ENCODE measurements at places on chromosomes 6 and 20.

GRCh38 chr6:52815167-52816092 lies 11.8 kb upstream of the GSTA1 start:
- no peak for DNase-seq

DNA sequence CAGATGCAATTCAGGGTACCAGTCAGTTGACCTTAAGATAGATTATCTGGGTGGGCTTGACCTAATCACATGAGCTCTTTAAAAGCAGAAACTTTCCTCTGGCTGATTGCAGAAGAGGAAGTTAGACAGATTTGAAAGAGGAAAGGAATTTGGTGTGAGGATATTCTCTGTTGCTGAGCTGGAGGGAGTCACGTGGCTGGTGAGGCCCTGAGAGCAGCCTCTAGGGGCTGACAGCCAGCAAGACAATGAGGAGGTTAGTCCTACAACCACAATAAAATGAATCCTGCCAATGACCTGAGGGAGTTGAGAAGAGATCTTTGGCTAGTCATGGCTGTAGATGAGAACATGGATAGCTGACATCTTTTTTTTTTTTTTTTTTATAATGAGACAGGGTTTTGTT lies 87.0 kb upstream of the B3GAT2 start:
- DNase-seq, result no peak

DNA sequence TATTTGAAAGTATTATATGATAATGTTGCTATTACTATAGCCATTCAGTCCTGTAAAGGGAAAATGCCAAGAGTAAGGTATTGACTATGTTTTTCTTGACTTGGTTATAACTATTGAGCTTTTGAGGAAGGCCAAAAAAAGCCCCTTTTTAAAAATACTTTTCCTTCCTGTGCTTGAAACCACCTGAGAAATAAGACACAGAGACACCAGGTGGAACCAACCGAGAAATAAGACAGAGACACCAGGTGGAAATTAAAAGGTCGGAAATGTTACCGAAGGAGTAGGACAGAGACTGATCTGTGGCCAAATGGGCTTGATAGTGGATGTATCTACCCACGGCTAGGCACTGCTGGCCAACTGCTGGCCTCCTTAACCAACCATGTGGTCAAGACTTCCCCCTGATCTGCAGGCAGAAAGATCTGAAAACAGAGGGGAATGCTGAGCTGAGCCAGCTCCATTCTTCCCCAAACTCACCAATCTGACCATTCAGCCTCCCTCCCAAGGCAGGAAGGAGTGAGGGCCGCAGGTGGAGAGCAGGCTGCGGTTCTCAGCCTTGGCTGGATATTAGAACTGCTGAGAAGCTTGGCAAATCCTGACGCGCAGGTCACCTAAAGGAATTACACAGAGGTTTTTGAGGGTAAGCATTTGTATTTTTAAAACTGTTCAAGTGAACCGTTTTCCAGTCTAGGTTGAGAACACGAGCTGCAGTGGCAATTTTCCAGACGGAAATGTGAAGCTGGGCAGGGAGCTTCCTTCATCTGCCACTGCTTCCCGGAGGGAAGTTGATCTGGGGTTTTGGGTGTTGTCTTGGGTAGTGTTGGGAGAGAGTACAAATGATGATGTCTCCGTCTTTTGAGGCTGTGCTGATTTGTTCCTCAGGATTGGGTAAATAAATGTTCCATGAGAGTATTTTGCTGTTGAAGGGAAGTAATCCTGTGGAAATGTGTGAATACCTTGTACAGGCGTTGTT lies 121.7 kb upstream of the EXOC2 start:
- DNase-seq, result no peak

- no peak for DNase-seq
Observed at GRCh38 chr6:138225953-138226352, 7.7 kb upstream of the PBOV1 start.

GRCh38 chr6:5478380-5478779 lies 217.1 kb downstream of the FARS2 start:
- no peak for DNase-seq

DNA sequence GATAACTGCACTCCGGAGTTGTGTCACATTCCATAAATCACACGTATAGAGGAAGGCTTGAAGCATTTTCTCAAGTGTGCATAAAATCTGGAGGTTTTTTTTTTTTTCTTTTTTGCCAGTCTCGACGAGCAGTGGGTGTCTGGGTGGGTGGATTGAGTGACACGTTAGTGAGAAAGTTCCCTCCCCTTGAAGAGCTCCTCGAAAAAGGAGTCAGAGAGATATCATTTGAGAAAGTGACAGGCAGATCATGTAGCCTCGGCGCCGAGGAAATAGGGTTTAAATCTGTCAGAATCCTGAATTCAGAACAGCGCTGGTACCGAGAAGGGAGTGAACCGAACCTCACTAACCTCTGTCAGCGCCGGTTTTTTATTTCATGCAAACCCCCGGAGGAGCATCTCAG lies 269.5 kb upstream of the ARID1B start:
- DNase-seq, result no peak

DNA sequence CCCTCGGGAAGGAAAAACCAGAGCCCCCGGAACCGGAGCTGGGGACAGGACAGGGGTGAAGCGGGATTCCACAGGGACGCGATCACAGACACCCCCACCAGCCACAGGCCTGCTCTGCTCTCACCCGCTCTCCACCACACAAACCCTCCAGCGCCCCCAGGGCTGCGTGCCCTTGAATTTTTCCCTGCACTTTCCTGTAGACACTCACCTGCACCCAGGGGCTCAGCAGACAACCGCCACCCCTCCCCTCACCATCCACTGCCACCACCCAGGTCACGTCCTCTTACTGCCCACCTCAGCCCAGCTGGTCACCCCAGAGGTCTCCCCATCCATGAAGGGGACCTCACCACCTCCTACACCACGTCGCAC lies 631 bp downstream of the ULBP2 start:
- no peak for DNase-seq

DNA sequence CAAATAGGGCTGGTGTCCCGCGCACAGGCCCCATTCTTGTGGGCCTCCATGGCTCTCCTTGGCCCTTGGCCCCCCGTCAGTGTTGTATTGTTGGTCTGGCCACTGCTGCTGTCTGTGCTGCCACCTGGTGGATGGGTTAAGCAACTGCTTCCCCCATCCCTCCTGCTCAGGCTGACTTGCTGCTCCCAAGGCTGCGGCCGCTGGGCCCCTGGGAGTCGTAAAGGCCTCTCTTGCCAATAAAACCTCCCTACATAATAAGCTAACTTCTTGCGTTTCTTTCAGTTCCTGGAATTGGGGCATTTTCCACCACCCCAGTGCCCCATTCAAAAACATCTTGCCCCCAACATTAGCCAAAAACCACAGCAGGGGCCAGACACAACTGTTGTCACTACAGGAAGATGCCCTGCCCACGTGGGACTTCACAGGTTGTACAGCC lies 27.1 kb downstream of the CD83 start:
- DNase-seq, result peak; percentile 62

DNA sequence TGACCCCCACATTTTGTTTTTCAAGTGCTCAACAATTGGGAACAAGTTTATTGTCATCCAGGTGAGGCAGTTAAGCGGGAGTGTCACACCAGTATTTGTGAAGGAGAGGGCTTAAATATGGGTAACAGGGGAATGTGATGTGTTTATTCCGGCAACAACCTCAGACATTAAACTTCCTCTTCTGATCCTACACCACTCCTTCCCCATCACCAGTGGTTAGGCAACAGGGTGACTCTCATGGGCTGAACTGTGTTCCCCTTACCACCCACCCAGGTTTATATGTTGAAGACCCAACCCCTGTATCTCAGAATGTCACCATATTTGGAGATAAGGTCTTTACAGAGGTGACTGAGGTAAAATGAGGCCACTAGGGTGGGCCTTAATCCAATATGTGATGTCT lies 52.1 kb upstream of the RNF182 start:
- no peak for DNase-seq

DNA sequence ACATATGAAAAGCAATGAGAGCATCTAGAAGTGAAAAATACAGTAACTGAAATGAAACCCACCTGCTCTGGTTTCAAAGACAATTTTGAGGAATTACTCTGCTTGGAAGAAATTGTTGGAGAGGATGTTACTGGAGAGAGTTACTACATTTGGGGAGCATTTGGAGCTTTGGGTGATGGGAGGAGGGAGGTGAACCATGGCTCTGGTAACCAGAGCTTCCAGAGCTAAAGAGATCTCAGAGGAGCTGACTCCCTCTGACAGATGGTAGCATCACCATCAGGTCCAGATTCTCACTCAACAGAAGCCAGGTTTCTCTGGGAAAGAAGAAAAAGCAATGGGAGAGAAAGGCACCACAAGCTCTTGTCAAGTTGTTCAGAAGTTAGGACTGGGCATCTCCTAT lies 42.2 kb upstream of the SMAP1 start:
- DNase-seq, result no peak

DNA sequence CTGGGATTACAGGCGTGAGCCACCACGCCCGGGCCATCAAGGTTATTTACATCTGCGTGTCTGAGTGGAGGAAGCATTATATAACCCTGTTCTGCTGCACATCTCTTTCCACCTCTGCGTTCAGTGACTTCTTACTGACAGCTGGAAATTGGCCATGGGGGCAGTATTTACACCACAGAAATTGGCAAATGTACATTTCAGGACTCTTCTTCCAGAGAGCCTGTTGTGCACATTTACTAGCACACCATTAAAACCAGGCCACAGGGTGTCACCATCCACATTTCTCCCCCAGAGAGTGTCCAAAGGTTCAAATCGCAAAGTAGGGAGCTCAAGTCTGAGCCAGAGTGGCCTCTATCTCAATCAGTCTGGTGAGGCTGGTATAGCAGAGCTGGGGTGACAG lies 62.9 kb upstream of the SNX9 start:
- DNase-seq, result no peak

- no peak for DNase-seq
Observed at GRCh38 chr6:111844921-111845320, 28.3 kb downstream of the FYN start.

- DNase-seq, result no peak
Observed at GRCh38 chr20:45368221-45368980, 5.4 kb downstream of the SYS1 start.

DNA sequence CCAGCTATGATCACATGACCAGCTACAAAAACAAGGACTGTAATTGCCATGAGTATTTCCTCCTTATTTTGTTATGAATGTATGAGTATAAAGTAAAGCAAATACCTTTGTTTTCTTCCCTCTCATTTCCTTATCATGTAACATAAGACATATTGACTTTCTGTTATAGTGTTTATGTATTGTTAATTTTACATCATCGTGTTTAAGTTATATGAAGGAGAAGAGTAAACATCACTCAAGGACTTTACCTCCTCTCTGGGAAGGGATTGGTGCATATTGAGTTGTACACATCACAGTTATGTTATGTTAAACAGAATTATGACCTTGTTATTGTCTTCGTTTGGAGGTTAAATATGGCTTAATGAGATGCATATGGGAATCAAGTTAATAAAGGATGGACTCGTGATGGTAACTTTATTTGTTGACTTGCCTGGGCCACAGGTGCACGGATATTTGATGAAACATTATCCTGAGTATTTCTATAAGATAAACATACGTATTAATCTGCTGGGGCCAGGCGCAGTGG lies 57.3 kb upstream of the CNKSR3 start:
- DNase-seq, result no peak

- DNase-seq, result no peak
Observed at GRCh38 chr6:32967151-32968091, 973 bp upstream of the BRD2 start.

- no peak for DNase-seq
Observed at GRCh38 chr6:105616521-105616920, 213.6 kb upstream of the PREP start.

GRCh38 chr6:42021847-42022754 lies 28.2 kb upstream of the TAF8 start:
- peak; percentile 42 for DNase-seq

DNA sequence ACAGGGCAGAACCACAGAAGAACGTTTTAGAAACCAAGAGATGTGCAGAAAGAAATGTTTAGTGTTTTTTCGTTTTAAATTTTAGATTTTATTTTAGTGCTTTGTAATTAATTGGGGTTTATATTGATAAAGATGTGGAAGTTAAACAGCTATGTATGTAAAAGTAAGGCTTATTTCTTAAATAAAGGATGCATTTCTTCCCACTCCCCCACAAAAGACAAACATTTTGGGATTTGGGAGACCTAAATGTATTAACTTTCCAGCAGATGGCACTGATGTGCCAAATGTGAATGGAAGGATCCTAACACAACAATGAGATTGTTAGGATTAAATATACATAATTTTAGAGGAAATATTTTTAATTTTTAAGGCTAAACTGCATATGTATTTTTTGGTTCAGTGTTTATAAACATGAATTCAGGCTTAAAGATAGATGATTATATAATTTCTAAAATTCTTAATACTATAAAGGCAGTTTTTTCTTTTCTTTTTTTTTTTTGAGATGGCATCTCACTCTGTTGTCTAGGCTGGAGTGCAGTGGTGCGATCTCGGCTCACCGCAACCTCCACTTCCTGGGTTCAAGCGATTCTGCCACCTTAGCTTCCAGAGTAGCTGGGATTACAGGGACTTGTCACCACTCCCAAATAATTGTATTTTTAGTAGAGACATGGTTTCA lies 12.0 kb downstream of the PFDN4 start:
- DNase-seq, result no peak

DNA sequence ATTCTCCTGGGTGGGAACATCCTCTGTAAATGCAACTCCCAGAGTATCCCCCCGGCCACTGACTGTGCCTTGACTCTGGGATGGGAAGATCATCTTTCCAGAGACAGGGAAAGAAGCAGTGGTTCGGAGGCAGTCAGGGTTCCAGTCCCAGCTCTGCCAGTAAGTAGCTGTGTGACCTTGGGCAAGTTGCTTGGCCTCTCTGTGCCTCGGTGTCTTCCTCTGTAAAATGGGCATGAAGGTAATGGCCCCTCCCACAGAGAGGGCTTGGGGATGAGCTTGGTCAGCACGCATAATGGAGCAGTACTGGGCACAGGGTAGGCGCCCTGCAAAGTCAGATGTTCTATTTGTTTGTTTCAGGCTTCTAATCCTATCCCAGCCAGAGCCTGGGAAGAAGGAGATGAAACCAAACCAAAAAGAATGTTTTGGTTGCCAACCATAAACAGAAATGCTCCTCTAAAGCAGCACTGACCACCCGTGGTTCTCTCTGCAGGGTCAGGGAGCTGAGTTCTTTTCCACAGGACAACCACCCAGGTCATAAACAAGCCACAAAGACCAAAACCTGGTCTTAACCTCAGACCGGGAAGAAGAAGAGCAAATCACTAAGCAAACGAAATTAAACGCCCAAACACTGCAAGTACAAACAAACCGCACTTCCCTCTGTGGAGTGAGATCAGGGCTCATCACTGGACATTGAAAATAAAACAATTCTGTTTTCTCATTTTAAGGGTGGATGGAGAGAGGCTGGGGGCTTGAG lies 381.0 kb upstream of the SULF2 start:
- no peak for DNase-seq

DNA sequence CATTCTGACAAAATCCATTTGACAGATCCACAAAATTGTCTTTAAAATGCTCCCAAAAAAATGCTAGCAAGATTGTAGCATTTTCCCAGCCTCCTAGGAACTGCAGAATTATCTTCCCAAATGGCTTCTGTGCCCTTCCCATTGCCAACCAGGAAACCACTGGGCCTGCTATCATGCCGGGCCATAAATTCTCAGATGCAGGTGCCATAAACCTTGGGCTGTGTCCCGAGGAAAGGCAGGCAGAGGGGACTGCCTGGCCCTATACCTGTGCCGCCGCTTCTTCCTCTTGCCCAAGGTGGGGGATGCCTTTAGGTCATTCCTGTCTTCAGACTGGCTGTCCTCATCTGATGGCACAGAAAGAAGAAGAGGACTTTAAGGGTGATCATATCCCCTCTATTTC lies 2.8 kb downstream of the VSX1 start:
- DNase-seq, result no peak

GRCh38 chr20:58892932-58893224 lies 40.4 kb downstream of the GNAS start:
- DNase-seq, result no peak

- DNase-seq, result no peak
Observed at GRCh38 chr6:14851281-14851680, 394.6 kb upstream of the JARID2 start.

Data from activated CD8-positive, alpha-beta memory T cell treated with anti-CD3 and anti-CD28 coated beads for 1 hour (primary cell).